ENCODE measurements at places on chromosomes 12 and 14.

GRCh38 chr12:32666018-32666417 is 13.1 kb upstream of the DNM1L start:
- DNase-seq, result no peak

DNA sequence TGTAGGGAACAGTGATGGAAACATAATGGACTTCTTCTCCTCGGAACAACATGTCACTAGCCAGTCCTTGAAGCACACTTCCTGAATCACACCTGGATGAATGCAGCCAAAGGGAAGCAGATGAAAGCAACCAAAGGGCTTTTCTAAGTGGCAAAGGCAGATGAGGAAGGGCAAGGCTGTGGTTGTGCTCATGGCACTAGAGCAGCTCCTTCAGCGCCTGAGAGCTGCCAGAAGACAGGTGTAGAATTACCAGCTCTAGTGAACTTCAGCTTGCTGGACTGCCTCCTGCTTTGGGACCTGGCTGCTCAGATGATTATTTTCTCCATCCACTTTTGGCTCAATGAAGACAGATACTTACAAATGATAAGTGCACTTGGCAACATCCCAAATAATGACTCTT is 1372.1 kb upstream of the SEL1L start:
- no peak for DNase-seq

- DNase-seq, result no peak
Observed at GRCh38 chr12:23880988-23881387, 68.5 kb downstream of the SOX5 start.

GRCh38 chr12:26767116-26767515 is 65.9 kb downstream of the ITPR2 start:
- DNase-seq, result no peak

DNA sequence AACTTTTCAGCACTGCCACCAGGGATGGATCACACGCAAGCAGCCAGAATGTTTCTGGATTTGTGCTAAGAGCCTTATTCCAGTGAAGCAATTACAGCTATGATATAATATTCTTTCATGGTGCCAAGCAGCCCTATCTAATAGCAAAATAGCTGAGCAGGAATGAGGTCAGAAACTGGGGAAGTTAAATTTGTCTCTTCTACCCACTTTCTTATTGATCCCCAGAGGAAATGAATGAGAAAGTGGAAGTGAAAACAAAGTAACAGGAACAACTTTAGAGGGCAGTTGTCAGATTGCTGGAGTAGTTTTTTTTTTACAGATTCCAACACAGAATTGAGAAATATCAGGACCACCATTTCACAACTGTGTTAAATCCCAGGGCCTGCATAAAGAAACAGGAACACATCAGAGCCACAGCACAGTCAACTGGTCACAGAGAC is 44.8 kb downstream of the GCH1 start:
- DNase-seq, result no peak

- DNase-seq, result no peak
Observed at GRCh38 chr12:89276860-89277259, 75.4 kb downstream of the DUSP6 start.

GRCh38 chr12:124451637-124452243 is 115.7 kb downstream of the NCOR2 start:
- DNase-seq, result no peak

DNA sequence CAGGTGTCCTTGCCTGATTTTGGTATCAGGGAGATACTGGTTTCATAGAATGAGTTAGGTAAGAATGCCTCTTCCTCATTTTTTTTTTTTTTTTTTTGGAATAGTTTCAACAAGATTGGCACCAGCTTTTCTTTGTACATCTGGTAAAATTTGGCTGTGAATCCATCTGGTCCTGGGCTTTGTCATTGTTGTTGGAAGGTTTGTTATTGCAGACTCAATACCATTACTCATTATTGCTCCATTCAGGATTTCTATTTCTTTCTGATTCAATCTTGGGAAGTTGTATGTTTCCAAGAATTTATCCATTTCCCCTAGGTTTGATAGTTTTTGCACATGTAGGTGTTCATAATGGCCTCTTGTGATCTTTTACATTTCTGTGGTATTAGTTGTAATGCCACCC is 126.0 kb upstream of the KITLG start:
- DNase-seq, result no peak

GRCh38 chr12:119669744-119670472 is 2.0 kb downstream of the PRKAB1 start:
- no peak for DNase-seq

DNA sequence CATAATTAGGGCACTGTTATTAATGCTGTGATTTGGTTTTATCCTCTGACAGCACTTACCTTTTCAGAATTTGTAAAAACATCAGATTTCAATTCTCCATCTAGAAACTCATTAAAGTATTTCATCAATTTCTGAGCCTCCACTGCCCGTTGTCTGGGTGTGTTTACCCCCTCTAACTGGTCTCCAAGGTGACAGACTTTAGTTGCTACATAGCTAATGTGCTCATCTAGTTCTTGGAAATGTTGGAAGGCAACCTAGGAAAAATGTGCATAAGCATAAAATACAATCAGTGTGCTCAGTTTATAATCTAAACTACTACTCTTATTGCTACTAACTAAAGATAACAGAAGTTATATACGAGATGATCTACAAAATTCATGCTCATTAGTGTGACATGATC is 24.6 kb downstream of the EXOC5 start:
- no peak for DNase-seq

DNA sequence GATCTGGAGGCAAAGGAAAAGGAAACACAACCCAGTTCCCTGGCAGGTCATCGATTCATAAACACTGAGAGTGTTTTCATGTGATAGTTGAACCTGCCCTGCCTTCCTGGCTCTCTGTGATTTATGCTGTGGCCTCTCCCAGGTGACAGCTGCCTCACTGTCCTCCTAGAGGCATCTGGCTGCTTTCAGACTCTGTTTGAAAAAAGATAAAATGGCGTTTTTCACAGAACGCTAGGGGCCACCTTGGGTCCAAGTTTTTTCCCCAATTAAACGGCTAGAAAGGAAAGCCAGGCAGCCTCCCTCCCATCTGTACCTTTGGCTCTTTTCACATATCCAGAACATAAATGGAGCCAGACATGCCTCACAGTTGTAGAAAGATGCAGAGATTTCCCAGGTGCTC is 252.6 kb upstream of the CCDC196 start:
- no peak for DNase-seq

DNA sequence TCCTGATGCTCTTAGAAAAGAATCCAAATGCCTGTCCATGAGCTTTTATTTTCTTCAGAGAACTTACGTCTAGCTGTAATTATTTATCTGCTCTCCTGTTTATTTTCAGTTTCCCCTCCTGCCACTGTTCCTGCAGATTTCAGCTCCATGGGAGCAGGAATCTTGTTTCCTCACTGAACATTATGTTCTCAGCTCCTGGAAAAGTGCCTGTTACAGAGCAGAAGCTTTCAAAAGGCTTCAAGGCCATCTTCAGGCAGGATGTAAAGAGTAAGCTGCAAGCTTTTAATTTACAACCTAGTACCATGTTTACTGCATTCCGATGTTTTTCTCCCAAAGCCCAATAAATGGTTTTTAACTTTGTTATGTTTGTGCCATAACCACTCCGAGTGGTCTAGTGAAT is 98.4 kb upstream of the BTG1 start:
- no peak for DNase-seq

DNA sequence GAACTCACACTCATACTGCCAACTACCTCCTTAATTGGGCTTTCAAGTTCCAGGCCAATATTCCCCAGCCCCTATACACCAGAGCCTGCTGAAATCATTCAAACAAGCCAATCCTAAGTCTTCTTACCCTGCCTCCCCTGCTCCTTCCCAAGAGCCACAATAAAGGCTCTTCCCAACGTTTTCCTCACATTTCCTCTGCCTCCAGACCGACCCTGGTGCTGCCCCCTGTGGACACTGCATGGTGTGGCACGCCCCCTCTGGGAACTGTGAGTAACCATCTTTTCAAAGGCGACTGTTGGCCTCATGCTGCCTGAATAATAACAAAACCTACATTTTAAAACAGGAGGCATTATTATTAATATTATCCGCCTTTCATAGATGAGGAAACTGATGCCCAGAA is 111.6 kb upstream of the NOS1 start:
- DNase-seq, result no peak

DNA sequence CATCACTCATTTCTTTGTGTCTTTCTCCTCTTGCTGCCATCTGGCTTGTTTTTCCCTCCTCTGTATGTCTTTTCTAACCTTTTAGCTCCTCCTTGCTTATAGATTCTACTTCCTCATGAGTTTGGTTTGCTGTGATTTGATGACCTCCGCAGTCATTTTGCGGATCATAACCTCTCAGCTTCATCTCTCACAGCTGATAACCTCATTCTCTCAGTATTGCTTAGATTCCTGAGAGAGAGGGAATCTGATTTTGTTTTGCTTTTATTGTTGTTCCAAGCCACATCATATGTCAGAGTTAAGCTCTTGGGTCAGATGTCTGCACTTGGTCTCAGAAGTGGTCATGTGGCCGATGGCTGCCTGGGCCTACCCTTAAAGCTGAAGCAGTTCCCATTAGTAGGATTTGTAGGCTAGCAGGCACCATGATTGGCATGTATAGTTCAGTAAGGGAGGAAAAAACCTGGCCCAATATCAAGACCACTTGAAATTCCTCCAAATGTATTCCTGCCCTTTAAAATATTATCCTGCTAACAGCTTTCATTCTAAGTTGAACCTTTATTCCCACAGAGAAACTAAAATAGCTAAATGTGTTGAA is 13.5 kb downstream of the ZNF664 start:
- DNase-seq, result no peak
